Thyroid gland (tissue), 4 donors: ENCODE measurements at places on chromosomes 3 and 15. TPM values are rescaled to one million over a fixed set of nuclear protein-coding genes. Genes with fewer than 3 reads are reported as not detected.

DOCK3 gene
- total RNA-seq: 18.5 TPM

COL6A5 gene
- total RNA-seq: not detected

ERICH6 gene
- total RNA-seq: not detected

MESP2 gene
- total RNA-seq: not detected

ARL13B gene
- total RNA-seq: 27.3 TPM

WDR6 gene
- total RNA-seq: 154 TPM

SEMA3G gene
- 8.2 TPM for total RNA-seq

TAGLN3 gene
- total RNA-seq: 0.22 TPM

CAND2 gene
- total RNA-seq: 18.0 TPM

PLA2G4E gene
- total RNA-seq: not detected

GRCh38 chr3:145849115-145849514, 311.9 kb downstream of the PLOD2 start:
- DNase-seq: no peak

GRCh38 chr15:86611417-86612040, 531.9 kb downstream of the AGBL1 start:
- no peak for DNase-seq

- no peak for DNase-seq
Observed at GRCh38 chr3:148962513-148962912, 28.8 kb upstream of the GYG1 start.

GRCh38 chr3:31166249-31166885, 271.9 kb upstream of the GADL1 start:
- DNase-seq: peak; percentile 52

- DNase-seq: no peak
Observed at GRCh38 chr3:119653876-119654275, 6.5 kb downstream of the POPDC2 start.

DNA sequence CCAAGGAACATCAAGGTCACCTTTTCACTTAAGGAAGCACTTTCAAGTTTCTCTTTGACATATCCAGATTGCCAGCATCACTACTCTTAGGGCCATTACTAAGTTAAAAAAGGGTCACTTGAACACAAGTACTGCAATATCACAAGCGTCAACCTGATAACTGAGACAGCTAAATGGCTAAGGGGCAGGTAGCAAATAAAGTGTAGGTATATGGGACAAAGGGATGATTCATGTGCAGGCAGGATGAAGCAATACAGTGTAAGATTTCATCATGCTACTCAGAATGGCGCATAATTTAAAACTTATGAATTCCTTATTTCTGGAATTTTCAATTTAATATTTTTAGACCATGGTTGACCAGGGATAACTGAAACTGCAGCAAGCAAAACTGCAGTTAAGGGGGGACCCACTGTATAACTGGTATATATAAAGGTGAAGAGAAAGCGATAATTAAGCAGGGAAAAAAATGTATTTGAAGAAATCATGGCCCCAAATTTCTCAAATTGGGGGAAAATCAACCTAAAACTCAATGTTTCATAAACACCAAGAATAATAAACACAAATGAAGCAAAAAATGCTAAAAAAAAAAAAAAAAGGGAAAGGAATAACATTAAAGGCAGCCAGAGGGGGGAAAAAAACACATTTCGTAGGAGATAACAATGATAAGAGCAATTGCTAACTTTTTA, 13.1 kb downstream of the CCR1 start:
- DNase-seq: no peak

GRCh38 chr3:138854204-138854603, 19.5 kb upstream of the PIK3CB start:
- DNase-seq: no peak

DNA sequence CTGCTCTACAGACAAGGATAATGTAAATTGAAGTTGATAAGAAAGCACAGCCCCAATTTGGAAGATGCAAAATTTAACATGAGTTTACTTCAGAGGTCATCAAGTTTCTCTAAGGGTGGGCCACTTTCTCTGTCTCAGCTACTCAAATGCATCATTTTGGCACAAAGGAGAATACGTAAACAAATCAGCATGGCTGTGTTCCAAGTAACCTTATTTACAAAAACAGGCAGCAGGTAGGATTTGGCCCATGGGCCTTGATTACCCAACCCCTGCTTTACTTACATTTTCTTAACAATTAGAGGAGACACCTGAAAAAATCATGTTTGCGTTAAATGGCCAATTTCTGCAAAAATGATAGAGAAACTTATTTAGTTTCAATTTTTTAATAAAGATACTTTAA, 181.7 kb downstream of the GBE1 start:
- DNase-seq: no peak

GRCh38 chr3:188697127-188697526, 474.6 kb upstream of the TPRG1 start:
- DNase-seq: no peak

- DNase-seq: peak; percentile 33
Observed at GRCh38 chr15:90872486-90873184, 4.2 kb downstream of the FURIN start.

DNA sequence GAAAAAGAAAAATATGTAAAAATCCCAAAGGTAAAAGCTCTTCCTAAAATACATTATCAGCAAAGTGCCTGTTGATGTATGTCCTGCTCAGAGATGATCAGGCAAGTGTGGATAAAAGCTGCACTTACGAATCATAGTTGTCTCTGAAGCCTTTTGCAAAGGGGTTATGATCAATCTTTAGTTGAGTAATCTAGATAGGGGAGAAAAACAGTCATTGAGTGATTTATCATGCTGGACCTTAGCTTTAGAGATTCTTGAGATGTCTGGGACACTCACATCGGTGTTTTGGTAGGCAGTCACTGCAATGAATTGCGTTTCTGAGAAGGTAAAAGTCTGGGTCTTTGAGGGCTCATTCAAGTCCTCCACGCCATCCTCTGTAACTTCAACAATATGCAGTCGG, 3.7 kb downstream of the EOMES start:
- DNase-seq: no peak

GRCh38 chr15:50916400-50916799, 7.9 kb downstream of the AP4E1 start:
- no peak for DNase-seq

GRCh38 chr15:36598529-36599177, 19.2 kb downstream of the CDIN1 start:
- no peak for DNase-seq

DNA sequence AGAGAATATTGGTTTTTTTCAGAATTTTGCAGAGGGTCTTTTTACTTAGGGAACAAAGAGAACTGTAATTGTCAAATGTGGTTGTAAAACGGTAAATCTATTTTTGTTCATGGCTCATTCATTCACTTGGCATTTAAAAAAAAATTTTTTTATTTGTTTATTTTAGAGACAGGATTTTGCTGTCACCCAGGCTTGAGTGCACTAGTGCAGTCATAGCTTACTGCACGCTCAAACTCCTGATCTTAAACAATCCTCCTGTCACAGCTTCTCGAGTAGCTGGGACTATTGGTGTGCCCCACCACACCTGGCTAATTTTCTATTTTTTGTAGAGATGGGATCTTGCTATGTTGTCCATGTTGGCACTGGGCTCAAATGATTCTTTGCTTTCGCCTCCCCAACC, 301.8 kb downstream of the LPP start:
- DNase-seq: no peak

DNA sequence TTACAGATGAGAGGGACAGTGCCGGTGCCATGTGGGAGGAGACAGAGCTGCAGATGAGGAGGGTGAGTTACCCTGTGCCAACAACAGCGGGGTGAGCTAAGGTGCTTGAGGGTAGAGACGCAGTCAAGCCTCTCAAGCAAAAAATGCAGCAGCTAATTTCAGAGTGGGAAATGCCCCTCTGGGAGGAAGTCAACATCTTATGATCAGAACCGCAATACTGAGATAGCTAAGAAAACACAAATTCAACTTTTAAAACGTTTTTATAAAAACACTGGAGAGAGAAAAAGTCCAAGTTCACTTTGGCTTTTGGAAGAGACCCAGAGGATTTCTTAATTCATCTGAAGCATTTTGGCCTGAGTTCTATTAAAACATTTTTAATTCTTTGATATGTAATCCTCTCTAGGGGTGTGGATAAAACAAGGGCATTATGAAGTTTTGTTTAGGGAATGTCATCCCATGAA, 319.2 kb downstream of the SLC9A9 start:
- peak; percentile 86 for DNase-seq

GRCh38 chr3:71601811-71602210, 18.3 kb upstream of the FOXP1 start:
- no peak for DNase-seq

DNA sequence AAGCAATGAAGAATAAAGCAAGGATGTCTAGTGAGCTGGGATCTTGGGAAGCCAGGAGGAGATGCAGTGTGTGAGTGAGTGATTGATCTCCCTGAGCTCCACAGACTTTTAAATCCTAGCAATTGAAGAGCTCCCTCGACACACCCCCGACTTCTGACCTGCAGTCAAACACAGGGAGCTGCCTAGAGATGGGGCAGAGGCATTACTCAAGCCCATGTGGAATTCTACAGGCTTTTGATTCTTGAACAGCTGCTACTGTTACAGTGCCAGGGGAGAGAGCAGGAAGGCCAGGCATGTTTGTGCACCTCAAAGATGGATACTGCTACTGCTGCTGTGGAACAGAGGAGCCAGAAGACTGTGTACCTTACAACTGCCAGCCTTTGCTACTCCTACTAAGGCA, 1403.1 kb upstream of the ALCAM start:
- no peak for DNase-seq

DNA sequence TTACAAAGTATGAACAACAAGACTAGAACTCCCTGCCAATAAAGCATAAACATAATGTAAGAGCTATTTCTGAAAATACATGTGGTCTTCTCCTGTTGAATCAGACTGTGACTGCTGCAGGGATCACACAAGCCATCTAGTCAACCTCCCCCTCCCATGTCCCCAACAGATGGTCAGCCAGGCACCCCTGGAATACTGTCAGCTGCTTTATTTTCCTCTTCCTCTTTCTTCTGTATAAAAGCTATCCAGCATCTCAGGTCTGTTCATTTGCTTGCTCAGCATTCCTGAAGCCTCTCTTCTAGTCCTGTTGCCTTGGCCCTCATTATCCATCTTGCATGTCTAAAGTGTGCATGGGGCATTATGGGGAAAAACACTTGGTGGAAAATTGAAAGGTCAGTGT, 6.5 kb upstream of the MINDY4B start:
- no peak for DNase-seq

- DNase-seq: peak; percentile 9
Observed at GRCh38 chr3:158918008-158918407, 116.2 kb downstream of the MFSD1 start.

- no peak for DNase-seq
Observed at GRCh38 chr3:115922681-115923347, 299.5 kb downstream of the GAP43 start.

GRCh38 chr3:45691842-45692241, 2.6 kb downstream of the SACM1L start:
- no peak for DNase-seq

GRCh38 chr15:83695901-83696425, 42.0 kb downstream of the ADAMTSL3 start:
- DNase-seq: no peak

- DNase-seq: no peak
Observed at GRCh38 chr15:31101262-31102038, at the start of gene TRPM1. TRPM1 (minus strand) TSS chr15:31101725; CDS start chr15:31081355, 20,370 bp downstream.

DNA sequence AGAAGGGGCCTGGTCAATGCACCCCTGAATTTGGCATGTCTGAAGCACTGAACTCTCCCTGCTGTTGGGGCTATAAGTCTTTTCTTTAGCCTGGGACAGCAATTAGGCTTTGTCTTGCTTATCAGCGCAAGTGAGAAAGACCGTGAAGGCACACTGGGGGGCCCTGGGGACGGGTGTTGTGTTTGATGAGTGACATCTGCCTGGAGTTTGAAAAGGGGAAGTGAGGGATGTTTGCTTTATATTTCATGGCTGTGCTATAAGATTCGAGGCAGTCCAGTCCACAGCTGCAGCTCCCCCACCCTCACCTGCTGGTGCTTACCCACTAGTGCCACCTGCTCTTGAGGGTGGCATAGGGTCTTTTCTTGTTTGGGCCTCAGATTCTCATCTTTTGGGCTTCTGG, 44.8 kb downstream of the CEMIP start:
- DNase-seq: no peak
